GM18507 (cell line): ENCODE measurements at places on chromosomes 3 and 15.

- no peak for DNase-seq
These were observed 34.6 kb upstream of the GPR149 start for GRCh38 chr3:154464440-154465190.

DNA sequence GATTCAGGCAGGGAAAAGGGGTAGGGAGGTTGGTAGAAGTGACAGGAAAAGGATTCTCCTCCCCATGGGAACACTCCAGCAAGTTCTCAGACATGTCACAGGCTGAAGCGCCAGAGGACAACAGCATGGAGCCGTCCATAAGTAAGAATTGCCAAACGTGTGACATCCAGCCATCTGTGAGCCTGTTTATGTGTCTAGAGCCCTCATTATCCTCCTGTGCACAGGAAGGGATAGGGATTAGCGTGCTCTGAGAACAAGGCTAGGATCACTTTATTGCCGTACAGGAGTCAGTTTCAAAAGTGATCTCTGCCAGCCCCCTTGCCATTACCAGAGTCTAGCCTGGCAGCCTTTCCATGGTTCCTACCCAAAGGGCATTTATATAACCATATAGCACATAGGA is 549.5 kb downstream of the NTRK3 start:
- DNase-seq: no peak

- no peak for DNase-seq
These were observed 88.6 kb upstream of the GSK3B start for GRCh38 chr3:120182613-120183511.

GRCh38 chr15:92315595-92316211 is 78.0 kb upstream of the ST8SIA2 start:
- no peak for DNase-seq

GRCh38 chr3:149547413-149547812 is 72.9 kb downstream of the TM4SF4 start:
- no peak for DNase-seq

DNA sequence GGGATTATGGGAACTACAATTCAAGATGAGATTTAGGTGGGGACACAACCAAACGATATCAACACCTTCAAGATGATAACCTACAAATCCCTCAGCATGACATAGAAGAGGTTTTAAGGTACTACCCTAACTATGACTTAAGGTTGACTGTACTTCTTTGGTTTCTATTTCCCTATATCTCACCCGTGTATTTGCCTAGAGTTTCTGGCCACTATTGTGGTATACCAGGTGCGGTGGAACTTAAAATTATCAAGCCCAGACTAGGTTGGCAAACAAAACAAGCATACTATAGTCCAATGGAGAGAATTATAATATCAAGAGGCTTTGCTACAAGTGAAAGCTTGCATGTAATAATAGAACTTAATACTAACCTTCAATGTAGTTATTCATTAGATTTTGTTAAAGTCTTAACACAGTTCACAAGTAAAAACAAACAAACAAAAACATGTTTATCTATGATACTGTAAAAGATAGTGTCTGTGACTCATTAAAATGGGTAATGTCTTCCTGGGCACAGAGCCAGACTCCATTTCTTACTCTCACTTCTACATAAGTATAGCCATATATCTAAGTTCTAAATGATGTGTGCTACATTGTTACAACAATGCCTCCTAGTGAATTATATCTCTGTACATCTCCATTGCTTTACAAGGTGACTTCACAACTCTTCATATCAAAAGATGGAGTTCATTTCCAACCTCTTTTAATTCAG is 479.1 kb downstream of the ZBBX start:
- no peak for DNase-seq

DNA sequence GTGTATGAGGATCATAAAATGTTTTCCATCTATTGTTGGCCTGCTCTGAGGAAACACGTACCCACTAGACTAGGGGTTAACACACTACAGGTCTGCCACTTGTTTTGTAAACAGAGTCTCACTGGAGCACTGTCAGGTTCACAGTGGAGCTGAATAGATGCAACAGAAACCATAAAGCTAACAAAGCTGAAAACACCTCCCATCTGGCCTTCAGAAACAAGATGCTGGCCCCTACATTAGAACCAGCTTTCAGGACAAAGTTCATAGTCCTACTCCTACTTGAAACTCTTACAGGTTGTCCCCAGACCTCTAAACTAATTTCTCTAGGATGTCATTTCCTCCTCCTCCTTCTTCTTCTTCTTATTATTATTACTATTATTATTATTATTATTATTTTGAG is 42.3 kb downstream of the SNX4 start:
- DNase-seq: no peak

DNA sequence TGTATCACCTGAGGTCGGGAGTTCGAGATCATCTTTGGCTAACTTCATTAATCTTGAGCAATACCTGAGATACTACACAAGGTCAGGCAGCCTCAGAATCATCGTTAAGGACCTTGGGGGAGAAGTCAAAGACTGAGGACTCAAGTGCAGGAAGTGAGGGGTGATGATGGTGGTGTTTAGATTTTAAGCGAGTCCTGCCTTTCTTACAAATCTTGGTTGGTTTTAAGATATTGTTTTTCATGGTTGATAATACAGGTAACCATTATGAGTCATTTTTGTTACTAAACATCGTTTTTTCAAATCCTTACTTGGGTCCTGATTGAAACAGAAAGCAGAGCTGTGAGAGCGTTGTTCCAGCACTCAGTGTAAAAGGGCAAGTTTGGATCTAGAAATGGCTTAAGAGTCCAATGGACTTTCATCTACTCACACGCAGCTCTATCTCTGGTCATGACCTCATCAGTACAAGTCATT is 4.1 kb downstream of the RASGRP1 start:
- no peak for DNase-seq

- DNase-seq: no peak
These were observed 200.2 kb upstream of the LINGO1 start for GRCh38 chr15:77832874-77833273.

GRCh38 chr3:23723930-23724329 is 81.8 kb upstream of the UBE2E1 start:
- no peak for DNase-seq

- no peak for DNase-seq
These were observed 9.4 kb upstream of the SEC13 start for GRCh38 chr3:10330319-10330718.

DNA sequence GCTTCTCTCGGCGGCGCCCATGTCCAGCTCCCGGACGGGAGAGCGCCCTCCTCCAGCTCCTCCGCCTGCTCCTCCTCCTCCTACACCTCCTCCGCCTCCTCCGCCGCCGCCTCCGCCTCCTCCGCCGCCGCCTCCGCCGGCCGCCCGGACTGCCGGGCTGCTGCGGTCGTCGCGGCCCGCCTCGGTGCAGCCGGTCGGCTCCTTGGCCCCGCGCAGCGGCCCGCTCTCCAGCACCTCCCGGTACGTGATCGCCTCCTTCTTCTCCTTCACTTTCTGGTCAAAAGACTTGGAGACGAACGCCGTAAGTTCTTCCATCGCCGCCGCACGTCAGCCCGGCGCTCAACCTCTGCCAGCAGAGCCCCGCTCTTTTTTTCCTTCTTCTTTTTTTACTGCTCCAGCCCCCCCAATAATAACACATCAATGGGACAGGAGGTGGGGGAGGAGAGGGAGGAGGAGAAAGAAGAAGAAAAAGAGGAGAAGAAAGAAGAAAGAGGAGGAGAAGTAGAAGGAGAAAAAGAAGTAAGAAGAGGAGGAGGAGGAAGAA is 438 bp downstream of the SHOX2 start:
- no peak for DNase-seq

- DNase-seq: no peak
These were observed 107.1 kb upstream of the TSC22D2 start for GRCh38 chr3:150300852-150301517.

- DNase-seq: no peak
These were observed 6.1 kb downstream of the RHCG start for GRCh38 chr15:89490081-89490813.

- DNase-seq: no peak
These were observed 60.6 kb upstream of the XCR1 start for GRCh38 chr3:46087871-46088270.

DNA sequence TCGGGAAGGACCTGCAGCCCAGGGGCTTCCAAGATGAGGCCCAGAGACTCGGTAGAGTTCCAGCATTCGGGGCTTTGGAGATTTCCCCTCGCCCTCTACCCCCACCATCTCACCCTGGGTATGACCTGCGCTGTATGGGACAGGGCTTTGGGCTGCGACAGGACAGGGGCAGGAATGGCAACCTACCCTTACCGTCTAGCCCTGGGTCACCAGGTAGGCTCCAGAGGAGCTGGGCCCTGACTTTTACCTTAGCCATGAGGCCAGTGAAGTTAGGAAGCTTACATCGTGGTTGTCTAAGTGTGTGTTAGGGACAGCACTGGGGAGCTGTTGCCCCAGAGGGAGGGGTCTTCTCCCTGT is 683 bp downstream of the PPM1M start:
- DNase-seq: no peak

GRCh38 chr3:13404626-13405452 is 15.3 kb downstream of the NUP210 start:
- no peak for DNase-seq

DNA sequence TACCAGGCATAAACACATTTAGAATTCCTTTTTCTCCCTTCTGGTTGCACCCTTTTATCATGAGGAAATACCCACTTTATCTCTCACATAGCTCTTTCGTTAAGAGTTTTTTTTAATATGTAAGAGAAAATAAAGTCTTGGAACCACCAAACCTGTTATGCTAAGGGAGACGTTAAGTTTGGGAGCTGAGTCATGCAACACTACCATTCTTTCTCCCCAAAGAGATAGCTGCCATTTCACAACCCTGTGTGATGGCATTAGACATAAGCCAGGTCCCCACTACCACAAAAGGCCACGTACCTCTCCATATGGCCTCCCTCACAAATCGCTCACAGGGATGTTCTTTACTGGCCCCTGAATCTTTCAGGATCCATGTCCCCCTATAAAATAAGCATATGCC is 7.6 kb upstream of the NIPA1 start:
- DNase-seq: no peak
